ENCODE measurements at places on chromosomes 11 and 22.
A peak's percentile ranks its signal among the peaks of the same experiment; 100 is the strongest.

GRCh38 chr11:97354576-97354975, 964.8 kb downstream of the JRKL start:
- no peak for DNase-seq

- DNase-seq, result no peak
Measured at GRCh38 chr11:82738091-82738490, 4.4 kb upstream of the FAM181B start.

DNA sequence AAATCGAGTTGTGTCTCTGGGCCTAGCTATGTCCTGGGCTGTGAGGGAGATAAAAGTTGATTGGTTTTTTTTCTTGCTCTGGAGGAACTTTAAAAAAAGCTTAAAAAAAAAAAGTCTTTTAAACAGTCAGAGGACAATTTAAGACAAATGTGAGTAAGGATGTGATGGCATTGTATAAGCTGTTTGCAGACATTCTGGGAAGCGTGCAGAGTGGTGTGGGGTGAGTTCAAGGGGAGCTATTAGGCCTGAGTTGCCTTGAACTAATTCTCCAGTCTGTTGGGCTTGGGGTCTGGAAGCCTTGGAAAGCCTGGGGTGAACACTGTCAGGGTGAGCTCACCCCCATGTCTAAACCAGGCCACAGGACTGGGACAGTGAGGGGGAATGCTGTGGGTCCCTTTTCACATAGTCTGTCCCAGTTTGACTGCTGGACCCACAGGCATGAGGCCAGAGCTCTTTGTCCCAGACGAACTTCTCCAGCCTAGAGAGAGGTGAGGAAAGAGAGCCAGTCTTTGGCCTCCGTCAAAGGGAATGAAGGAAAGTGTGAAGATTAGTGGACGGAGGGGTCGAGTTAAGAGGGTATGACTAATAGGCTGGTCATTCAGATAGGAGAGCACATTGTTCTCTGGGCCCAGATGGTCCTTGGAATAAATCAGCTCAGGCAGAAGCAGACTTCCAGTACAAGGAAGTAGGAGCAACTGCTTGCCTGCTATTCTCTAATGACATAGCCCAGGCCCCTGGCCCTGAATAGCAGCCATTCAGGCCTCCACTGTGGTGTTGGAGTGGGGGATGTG, 76.4 kb upstream of the NNMT start:
- DNase-seq, result no peak

- DNase-seq, result no peak
Measured at GRCh38 chr11:16976379-16976778, 37.8 kb downstream of the PLEKHA7 start.

GRCh38 chr11:119608201-119608600, 120.8 kb downstream of the NECTIN1 start:
- DNase-seq, result no peak

DNA sequence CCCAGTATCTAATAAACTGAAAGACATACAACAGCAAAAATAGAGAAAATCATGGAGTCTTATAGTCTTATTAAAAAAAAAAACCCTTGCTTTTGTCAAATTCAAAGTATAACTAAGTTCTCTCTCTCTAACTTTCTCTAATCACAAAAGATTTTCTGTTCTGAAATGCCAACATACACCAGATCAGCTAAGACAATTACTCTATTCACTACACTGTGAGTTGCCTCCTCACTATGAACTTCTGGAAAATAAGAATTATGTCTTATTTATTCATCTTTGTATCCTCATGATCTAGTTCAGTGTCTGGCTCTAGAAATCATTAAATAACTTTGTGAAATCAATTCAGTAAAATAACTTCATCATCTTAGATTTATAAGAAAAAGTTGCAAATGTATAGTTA, 12.7 kb downstream of the FAM76B start:
- DNase-seq, result no peak

- DNase-seq, result no peak
Measured at GRCh38 chr11:127061947-127062346, 61.4 kb upstream of the KIRREL3 start.

GRCh38 chr22:22348127-22348814, 103.7 kb downstream of the VPREB1 start:
- no peak for DNase-seq

DNA sequence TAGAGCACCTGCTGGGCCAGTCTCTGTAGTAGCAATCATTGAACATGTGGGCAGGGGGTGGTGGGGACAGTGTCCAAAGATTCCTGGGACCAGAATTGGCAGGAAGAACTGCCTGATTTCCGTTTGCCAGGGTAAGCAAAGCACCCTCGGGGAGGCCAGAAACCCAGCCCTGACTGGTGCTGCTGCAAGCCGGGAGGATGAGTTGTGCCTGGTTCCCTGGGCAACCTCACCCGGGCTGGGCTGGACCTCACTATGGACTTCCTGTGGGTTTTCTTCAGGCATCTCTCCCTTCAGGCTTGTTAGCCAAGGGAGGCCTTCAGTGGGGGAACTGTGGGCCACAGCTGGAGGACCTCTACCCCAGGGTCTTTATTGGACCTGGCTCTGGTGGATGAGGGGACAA, 8.0 kb upstream of the POU2F3 start:
- DNase-seq, result no peak

GRCh38 chr11:8285796-8286195, 22.1 kb upstream of the LMO1 start:
- DNase-seq, result no peak

DNA sequence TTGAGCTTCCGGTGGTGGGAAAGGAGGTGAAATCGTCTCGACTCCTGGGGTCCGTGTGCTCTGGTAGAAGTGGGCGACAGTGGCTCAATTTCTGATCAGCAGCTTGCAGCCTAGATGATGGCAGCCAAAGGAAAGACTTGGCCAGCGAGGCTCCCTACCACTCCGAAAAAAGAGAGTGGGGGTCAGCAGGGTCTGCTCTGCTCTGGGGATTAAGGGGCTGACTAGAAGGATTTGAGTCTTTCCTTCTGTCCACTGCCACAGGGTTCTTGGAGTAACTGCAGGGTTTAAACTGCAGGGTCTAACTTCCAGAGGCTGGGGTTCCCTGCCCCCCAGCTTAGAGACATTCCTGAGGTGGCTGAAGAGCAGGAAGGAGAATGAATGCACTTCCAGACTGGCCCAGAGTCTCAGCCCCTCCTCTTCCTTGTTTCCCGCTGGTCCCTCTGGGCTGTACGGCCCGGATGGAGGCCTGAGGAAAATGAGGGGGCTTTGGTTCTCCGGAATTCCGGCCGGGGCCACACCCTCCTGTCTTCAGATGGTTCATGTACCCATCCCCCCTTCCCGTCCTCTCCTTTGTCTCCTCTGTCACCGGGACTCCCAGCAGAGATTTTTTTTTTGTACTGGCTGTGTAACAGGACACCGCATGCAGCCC, 907 bp downstream of the SERPINH1 start:
- DNase-seq, result no peak

GRCh38 chr11:104812103-104812788, 86.0 kb downstream of the CASP12 start:
- DNase-seq, result no peak

DNA sequence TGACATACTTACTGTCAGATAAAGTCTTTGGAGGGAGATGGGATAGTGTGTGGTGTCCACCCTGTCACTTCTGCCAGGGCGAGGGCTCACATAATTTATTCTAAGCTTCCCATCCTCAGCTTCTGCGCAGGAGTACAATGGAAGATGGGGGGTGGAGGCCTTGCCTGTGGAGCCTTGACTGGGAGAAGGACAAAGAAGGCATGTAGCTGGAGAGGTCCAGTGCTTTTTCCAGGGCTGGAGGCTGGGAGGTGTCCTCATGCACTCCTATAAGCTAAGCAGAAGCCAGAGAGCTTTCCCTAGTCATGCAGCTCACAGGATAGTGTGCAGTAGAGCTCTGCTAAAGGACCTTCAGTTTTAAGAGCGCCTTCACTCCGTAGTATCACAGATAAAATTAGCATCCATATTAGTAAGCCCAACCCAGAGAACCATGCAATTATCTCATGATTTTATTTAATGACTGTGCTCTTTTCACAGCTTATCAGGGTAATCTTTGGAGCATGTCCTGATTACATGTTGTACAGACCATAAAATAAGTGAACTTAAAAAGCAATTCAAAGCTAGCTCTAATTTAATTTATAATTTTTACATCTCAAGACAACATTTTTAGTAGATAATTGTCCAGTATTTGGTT, 148.3 kb downstream of the TEAD1 start:
- no peak for DNase-seq

DNA sequence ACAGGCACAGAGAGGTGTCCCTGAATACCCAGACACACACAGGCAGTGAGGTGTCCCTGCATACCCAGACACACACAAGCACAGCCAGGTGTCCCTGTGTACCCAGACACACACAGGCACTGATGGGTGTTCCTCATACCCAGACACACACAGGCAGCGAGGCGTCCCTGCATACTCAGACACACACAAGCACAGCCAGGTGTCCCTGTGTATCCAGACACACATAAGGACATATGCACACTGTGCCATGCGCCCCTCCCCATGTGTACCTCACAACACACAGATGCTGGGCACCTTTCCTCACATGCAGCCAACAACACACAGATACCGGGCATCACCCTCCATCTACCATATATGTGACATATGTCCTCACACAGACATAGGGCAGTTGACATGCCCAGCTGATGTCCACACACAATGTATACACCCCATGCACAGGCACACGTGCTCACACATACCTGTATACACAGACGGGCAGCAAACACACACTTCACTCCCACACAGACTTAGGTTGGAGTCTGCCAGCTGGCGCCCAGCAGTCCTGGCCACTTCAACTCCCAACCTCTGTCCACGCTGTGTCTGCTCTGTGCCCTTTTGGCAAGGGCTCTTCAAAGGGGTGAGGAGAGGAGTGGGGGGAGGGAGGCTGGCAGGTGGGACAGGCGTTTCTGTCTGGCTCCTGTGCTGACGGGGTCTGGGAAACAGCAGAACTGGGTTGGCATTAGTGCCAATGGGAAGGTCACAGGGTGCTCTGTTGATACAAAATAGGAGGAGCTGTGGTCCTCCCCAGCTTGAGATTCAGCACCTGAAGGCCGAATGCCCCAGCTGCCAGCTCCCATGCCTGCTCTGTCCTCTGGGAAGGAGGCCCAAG, 69.4 kb upstream of the ALX4 start:
- no peak for DNase-seq

GRCh38 chr11:61528114-61528513, 19.6 kb downstream of the LRRC10B start:
- no peak for DNase-seq

GRCh38 chr22:22847241-22847640, 40.4 kb upstream of the IGLL5 start:
- DNase-seq, result no peak

DNA sequence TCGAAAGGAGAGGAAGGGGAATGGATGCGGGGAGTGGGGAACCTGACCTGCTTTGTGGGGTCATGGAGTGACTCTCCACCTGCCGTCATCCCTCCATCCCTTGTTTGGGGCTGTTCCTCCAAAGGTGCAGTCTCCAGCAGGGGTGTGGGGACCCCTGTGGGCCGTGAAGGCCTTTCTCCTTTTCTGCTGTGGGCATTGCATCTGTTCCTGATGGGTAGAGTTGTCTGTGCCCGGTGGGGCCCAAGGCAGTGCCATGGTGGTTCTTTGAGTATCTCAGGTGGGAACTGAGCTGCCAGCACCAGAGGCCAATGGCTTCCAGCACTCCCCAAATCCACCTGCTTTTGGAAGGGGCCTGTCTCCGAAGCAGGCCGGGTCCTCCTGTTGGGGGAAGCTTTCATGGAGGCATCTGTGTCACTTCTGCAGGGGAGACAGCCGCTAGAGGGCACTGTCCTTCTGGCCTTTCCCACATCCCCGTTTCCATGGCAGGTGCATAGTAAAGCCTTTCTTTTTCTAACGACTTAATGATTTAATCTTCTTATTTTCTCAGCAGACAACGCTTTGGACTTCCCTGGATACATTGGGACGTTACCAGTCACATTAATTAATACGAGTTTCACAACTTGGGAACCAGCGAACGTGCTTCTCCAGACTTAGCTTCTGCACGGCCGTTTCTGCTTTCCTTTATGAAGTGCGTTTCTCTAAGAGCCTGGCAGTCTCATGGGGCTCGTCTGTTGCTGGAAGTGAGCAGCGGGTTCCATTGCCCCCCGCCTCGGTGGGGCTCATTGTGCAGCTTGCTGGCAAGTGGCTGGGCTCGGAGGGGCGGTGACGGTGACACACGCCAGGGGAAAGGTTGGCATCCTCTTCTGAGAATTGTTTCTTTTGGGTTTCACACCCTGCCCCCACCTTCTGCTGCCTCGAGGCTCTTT, 57.1 kb downstream of the PARVB start:
- peak; percentile 62 for DNase-seq

DNA sequence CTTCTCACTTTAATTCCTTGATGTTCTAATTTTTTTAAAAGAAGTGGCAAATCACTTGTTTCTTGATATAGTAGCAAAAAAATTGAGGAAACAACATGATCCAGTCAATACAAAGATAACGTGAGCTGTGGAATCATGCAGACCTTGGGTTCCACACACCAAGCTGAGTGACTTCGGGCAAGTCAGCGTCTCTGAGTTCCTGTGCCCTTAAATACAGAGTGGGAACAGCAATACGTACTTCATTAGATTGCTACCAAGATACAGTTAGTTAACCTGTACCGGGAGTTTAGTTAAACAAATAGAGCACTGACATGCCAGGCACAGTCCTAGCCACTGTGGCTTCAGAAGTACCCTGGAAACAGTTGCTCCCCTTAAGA, 58.5 kb downstream of the PPP2R1B start:
- no peak for DNase-seq

- no peak for DNase-seq
Measured at GRCh38 chr11:31826536-31827438, 15.7 kb upstream of the PAX6 start.

DNA sequence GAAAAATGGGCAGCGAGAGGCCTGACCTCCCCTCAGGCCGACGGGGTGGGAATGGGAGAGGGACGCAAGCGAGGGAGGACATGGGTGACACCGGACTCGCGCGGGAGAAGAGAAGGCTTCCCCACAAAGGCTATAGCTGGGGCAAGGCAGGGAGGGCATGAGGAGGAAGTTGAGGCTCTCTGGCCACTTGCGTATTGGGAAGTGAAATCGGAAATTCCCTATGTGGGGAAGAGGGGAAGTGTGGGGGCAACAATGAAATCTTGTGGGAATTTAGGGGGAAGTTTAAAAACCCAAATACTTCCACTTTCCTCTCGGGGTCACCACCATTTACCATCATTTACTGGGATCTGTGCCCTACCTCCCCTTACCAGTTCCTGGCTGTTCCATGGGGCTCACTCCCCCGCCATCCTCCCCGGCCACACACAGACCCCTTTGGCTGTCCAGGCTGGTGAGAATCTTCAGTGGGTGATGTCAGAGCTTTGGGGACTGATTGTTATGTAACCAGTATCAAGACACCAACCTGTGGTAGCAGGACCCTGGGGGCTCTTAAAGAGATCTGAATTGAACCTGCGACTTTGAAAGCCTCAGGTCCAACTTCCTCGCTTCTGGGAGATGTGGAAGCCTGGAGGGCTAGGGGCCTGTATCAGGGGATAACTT, 951 bp upstream of the EHD1 start:
- no peak for DNase-seq

GRCh38 chr22:27851974-27852746, 50.6 kb upstream of the MN1 start:
- no peak for DNase-seq

GRCh38 chr22:33232071-33232470, 173.9 kb upstream of the SYN3 start:
- no peak for DNase-seq
